Body of pancreas (tissue), 4 donors: ENCODE measurements at places on chromosomes 16 and 17. TPM values are rescaled to one million over a fixed set of nuclear protein-coding genes. Genes with fewer than 3 reads are reported as not detected.
A peak's percentile ranks its signal among the peaks of the same experiment; 100 is the strongest.

CIITA gene
- 6.6 TPM for total RNA-seq

ARL16 gene
- 47.1 TPM for total RNA-seq

HEATR9 gene
- not detected for total RNA-seq

WSCD1 gene
- 3.0 TPM for total RNA-seq

ITGAE gene
- 9.1 TPM for total RNA-seq

HASPIN gene
- not detected for total RNA-seq

TUBG1 gene
- total RNA-seq = 23.1 TPM

DNAAF1 gene
- 1.3 TPM for total RNA-seq

OR3A3 gene
- not detected for total RNA-seq

GJD3 gene
- total RNA-seq = not detected

GRCh38 chr17:81656118-81656743 is at the start of gene PDE6G:
PDE6G (minus strand) TSS chr17:81656542; CDS start chr17:81653305, 3,237 bp downstream.
- no peaks in the 10 kb centered on the region for H3K36me3 ChIP-seq
- DNase-seq = no peak
- no peaks in the 10 kb centered on the region for H3K27me3 ChIP-seq

DNA sequence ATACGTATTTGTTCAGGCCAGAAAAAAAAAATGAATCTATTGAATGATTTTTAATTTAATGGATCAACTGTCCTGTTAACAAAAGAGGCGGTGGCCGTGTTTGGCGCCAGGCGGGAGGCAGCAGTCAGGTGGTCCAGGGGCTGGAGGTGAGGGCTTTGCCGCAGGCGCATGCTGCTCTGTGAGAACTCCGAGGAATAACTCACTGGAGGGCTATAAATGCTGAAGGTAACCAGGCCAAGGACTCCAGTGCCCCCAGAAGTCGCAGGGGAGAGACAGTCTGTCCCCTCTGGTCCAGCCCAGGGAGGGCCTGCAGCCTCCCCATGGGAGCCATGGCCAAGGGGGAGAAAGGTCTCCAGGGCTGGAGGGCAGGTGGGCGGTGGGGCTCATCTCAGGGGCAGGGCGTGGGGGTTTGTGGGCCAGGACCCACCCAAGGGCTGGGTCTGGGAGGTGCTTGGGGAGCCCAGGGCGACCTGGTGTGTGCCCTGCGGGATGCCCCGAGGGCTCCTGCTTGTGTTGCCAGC is 7.1 kb upstream of the BAHCC1 start:
- H3K4me1 ChIP-seq = peaks cover 48% of the 10 kb centered on the region
- no peak overlapping the region for H3K4me3 ChIP-seq
- H3K27me3 ChIP-seq = no peaks in the 10 kb centered on the region
- H3K36me3 ChIP-seq = no peaks in the 10 kb centered on the region

DNA sequence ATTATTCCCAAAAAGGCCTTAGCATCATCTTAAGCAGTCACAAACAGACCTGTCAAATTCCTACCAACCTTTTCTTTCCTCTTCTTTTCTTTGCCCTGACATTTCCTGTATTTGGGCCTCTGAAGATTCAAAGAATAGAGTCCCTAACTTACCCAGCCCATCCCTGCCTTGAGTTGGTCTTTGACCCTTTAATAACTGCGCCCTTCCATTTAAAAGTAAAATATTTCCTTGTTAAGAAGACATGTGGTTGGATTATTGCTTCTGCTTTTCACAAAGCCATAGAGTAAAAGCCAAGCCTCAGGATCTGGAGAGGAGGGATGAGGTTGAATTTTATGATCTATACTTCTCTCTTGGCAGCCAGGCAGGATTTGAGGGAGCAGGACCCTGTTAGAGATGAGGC is 13.2 kb upstream of the CCL23 start:
- H3K27ac ChIP-seq = no peak overlapping the region
- no peaks in the 10 kb centered on the region for H3K27me3 ChIP-seq
- H3K4me1 ChIP-seq = no peaks in the 10 kb centered on the region
- DNase-seq = no peak

DNA sequence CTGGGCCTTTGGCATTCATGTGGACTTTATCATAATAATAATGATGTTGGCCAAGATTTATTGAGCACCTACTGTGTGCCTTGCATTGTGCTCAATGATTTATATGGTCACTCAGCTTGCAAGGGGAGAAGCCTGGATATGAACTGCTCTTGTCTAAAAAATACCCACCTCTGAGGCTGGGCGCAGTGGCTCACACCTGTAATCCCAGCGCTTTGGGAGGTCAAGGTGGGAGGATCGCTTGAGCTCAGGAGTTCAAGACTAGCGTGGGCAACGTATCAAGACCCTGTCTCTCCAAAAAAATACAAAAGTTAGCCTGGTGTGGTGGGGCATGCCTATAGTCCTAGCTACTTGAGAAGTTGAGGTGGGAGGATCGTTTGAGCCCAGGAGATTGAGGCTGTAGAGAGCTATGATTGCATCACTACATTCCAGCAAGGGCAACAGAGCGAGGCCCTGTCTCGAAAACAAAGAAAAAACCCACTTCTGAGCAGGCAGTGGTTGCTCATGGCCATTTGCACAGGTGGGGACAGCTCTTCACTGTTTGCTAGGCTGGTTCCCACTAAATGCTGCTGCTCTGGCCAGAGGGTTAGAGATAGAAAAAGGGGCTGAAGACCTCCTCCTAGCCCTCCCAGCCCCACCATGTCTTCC is 4.3 kb upstream of the ADGRG1 start:
- H3K27ac ChIP-seq = peak overlapping the region; percentile 0
- no peak for DNase-seq
- peaks cover 73% of the 10 kb centered on the region for H3K4me1 ChIP-seq
- no peak overlapping the region for H3K4me3 ChIP-seq

- no peaks in the 10 kb centered on the region for H3K27me3 ChIP-seq
- peaks cover 4% of the 10 kb centered on the region for H3K36me3 ChIP-seq
- no peak overlapping the region for H3K4me3 ChIP-seq
- H3K27ac ChIP-seq = no peak overlapping the region
- no peak for DNase-seq
Observed at GRCh38 chr16:50310308-50311133, 44.2 kb downstream of the ADCY7 start.

DNA sequence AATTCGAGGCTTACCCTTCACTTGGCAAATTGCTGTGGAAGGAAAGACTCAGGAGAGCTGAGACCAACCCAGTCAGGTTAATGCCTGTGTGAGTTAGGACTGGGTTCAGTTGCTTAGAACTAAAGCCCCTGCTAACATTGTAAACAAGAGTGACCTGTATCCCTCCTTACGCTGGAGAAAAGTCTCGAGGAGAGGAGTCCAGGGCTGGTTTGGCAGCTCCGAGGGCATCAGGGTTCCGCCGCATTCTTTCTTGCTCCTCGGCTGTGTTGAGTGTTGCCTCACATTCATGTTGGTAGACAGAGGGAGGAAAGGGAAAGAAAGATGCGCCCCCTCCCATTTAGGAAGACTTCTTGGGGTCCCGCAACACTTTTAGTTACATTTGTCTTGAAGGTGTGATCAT is 18.5 kb downstream of the VPS35L start:
- DNase-seq = no peak
- no peaks in the 10 kb centered on the region for H3K4me1 ChIP-seq
- no peaks in the 10 kb centered on the region for H3K36me3 ChIP-seq

- DNase-seq = no peak
- H3K4me3 ChIP-seq = no peak overlapping the region
- peaks cover 6% of the 10 kb centered on the region for H3K36me3 ChIP-seq
- H3K4me1 ChIP-seq = no peaks in the 10 kb centered on the region
- no peak overlapping the region for H3K27ac ChIP-seq
- H3K27me3 ChIP-seq = no peaks in the 10 kb centered on the region
Observed at GRCh38 chr17:77200711-77201110, 59.9 kb downstream of the SEC14L1 start.

- no peak overlapping the region for H3K4me3 ChIP-seq
- H3K27me3 ChIP-seq = no peaks in the 10 kb centered on the region
- no peak for DNase-seq
- no peaks in the 10 kb centered on the region for H3K4me1 ChIP-seq
- H3K27ac ChIP-seq = no peak overlapping the region
Observed at GRCh38 chr16:19292186-19292585, 6.7 kb downstream of the CLEC19A start.

GRCh38 chr16:67445913-67446907 is 15.3 kb downstream of the HSD11B2 start:
- H3K4me1 ChIP-seq = peaks cover 85% of the 10 kb centered on the region
- no peak overlapping the region for H3K4me3 ChIP-seq
- no peak overlapping the region for H3K27ac ChIP-seq
- peak; percentile 71 for DNase-seq
- no peaks in the 10 kb centered on the region for H3K36me3 ChIP-seq
- no peaks in the 10 kb centered on the region for H3K27me3 ChIP-seq

DNA sequence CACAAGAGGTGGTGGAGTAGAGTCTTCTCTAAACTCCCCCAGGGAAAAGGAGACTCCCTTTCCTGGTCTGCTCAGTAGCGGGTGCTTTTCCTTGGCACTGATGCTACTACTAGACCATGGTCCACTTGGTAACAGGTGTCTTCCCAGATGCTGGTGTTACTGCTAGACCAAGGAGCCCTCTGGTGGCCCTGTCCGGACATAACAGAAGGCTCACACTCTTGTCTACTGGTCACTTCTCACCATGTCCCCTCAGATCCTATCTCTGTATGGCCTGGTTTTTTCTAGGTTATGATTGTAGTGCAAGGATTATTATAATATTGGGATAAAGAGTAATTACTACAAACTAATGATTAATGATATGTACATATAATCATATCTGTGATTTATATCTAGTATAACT is 49.7 kb upstream of the ARL4D start:
- no peak overlapping the region for H3K27ac ChIP-seq
- H3K4me1 ChIP-seq = peaks cover 22% of the 10 kb centered on the region
- H3K4me3 ChIP-seq = no peak overlapping the region
- no peaks in the 10 kb centered on the region for H3K27me3 ChIP-seq

DNA sequence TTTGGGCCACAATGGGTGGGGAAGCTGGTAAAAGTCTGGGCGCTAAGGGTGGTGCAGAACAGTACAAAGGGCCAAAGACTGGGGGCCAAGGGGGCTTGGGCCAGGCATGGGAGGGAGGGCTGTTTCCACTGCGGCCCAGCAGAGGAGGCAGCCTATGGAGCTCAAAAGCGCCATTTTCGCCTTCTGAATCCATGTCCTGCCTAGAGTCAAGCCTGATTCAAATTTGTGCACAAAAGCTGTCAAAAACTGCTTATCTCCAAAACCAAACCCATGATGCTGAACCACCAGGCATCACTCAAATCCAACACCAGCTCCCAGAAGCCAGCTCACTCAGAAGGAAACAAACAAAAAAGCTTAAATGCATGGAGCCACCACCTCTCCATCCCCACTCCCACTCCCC is 16.0 kb downstream of the COG7 start:
- H3K27me3 ChIP-seq = no peaks in the 10 kb centered on the region
- no peak overlapping the region for H3K27ac ChIP-seq
- no peaks in the 10 kb centered on the region for H3K36me3 ChIP-seq
- no peak overlapping the region for H3K4me3 ChIP-seq
- no peak for DNase-seq
